ENCODE measurements at places on chromosomes 6 and 20.
A peak's percentile ranks its signal among the peaks of the same experiment; 100 is the strongest.

GRCh38 chr20:56909918-56910714, 281.0 kb downstream of the TFAP2C start:
- no peak for DNase-seq

DNA sequence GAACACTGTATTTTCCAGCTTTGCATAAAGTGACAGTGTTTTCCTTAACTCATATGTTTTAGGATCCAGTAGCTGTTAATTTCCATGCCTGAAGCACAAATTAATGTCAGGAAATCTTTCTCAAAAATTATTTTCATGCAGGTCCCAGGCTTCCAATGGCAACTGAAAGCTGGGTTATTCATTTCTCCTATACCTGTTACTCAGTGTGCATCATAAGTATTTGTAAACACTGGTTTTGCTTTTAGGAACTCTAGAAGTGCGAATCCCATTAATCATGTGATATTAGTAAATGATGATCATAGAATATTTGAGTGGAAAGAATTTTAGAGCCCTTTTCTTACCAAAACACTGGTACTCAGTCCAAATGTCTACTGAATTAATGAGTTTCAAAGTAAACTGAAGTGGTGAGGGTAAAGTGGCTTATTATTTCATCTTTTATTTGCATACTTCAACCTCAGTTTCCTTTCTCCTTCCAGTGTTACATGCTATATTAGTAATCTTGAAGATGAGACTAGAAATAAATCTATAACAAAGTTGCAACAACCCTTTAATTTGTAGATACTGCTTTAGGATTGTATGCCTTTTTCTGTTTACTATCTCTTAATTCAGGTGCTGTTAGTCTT, 124.0 kb downstream of the ZFAND3 start:
- no peak for DNase-seq

- DNase-seq: no peak
Observed at GRCh38 chr6:89037141-89037900, 43.2 kb upstream of the PNRC1 start.

DNA sequence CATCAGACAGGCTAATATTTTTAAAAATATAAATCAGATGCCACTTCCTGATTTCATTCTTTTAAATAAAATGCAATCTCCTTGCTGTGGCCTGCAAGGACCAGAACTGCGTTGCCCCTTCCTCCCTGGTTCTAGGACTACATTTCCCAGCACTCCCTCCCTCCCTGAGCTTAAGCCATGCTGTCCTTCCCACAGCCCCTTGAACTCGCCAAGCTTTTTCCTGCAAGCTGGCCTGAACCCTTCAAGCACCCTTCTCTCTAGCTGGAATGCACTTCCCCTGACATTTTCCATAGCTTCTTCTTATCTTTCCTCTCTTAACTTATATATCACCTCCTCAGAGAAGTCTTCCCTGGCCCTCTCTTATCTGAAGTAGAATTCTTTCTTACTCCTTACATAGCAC, 6.1 kb upstream of the DOK5 start:
- DNase-seq: no peak

DNA sequence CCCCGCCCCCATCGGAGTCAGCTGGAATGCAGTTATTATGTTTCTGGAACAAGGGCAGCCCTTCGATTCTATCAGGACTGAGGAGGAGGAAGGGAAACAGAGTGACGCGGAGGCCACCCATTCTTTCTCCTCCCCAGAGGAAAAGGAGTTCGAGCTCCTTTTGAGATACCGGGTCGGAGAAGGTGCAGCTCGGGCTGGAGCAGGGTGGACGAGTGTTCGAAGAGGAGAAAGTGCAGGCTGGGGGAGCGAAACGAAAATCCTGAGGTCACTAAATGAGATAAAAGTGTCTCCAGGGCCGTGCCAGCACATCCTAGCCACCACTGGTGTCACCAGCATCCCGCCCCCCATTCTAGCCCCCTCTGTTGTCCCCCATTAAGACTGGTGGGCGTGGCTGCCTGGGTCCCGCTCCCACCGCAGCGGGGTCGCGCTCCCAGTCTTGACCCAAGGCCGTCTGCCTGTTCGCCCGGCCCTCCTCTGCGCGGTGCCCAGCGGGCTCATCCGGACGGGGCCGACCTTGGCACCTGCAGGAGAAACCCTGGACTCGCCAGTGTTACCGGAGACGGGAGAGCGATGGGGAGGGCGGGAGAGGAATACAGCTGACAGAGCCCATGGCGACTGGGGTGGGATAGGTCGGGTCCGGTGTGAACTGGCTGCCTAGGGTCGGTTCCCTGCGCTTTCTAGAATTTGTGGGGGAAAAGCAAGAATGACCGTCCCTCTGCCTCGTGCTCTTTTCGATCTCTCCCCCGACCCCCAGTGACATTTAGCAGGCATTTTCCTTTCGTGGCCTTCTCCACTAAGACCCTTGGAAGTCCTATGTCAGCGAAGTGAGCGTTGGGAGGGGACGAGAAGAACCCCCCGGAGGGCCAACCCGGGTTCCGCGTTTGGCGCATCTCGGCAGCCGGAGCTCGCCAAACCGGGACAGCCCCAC, 16.2 kb downstream of the FOXA2 start:
- no peak for DNase-seq

- no peak for DNase-seq
Observed at GRCh38 chr6:43520097-43520496, 3.2 kb downstream of the POLR1C start.

DNA sequence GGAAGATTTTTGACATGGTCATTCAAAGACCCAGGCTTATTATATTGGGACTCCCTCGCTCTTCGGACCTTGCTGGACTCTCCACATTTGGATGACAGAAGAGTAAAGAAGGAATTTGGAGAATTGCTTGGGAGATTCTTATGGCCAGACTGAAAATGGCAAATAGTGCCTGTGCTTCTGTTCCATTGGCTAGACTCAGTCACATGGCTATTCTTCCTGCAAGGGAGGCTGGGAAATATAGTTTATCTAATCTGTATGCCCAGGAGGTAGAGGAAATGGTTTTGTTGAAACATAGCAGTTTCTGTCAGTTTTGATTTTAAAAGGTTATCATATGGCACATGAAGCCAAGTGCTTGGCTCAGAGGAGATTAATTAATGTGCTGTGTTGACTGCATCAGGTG, 286.6 kb upstream of the JAG1 start:
- DNase-seq: no peak

GRCh38 chr20:25470045-25470444, 62.6 kb downstream of the GINS1 start:
- no peak for DNase-seq

DNA sequence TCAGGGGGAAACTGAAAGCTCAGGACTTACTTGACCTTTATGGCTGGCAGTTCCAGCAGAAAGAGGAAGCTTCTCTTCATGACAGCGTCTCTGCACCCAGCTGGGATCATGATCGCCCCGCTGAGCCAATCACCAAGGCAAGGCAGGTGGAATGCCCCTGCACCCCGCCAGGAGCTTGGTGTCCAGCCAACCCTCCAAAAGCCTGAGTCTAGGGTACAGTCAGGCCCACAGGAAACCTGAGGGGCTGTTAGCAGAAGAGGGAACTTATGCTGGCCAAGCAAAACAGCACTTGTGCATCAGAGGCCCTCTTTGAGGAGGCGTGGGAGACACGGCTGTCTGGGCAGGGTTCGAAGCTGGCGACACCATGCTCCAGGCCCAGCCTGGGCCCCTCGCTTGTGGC, 188.3 kb upstream of the GMDS start:
- DNase-seq: no peak

GRCh38 chr6:26342106-26343004, 22.6 kb upstream of the BTN3A2 start:
- no peak for DNase-seq

DNA sequence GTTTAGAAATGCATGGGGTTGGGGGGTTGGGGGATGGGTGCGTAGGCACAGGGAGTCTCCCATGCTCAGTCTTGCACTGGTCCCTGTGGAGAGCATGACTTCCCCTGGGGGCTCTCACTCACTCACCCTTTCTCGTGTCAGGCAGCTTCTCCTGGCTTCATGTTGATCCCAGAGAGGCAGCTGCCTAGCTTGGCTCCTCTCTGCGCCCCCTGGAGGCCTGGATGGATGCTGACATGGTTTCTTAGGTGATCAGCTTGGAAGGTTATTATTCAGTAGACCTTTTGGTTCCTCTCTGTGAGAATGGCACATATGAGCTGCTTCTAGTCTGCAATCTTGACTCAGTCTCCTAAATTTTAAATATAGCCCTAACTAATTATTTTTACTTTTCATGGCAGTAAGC, 109.3 kb upstream of the FAM83B start:
- DNase-seq: no peak

GRCh38 chr20:57621421-57622200, 1.4 kb upstream of the ZBP1 start:
- DNase-seq: no peak

DNA sequence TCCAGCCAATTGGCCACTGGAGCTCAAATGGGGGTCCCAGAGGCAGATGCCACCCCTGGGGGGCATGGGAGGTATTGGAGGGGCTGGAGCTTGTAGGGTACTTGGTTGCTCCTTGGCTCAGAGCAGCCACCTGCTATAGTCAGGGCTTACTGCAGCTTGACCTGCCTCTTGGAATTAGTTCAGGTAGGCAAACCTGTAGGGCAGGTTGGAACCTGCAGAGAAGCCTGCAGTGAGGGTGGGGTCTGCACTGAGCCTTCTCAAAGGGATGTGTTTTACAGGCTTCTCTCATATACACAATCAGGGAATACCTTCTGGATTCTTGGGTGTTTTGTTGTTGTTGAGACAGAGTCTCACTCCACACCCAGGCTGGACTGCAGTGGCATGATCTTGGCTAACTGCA, 94.2 kb upstream of the MYL9 start:
- no peak for DNase-seq

GRCh38 chr20:41524980-41525613, 93.1 kb downstream of the CHD6 start:
- DNase-seq: peak; percentile 74

- no peak for DNase-seq
Observed at GRCh38 chr6:21444711-21445260, 148.8 kb upstream of the SOX4 start.

DNA sequence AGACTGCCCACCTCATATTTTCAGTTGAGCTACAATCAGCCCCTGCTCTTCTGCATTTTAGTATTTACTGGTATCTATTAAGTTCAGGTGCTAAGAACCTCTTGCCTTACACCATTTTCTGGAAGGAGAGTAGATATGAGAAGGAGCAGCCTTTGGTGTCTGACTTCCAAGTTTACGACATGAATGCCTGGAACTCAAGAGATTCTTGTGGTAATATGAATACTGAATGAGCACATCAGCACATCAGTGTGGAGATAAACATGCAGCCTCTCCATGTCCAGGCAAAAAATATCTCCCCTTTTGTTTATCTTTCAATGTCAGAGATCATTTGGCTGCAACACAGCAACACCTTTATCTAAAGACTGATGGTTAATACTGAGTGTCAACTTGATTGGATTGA, 65.8 kb upstream of the THEMIS start:
- no peak for DNase-seq

DNA sequence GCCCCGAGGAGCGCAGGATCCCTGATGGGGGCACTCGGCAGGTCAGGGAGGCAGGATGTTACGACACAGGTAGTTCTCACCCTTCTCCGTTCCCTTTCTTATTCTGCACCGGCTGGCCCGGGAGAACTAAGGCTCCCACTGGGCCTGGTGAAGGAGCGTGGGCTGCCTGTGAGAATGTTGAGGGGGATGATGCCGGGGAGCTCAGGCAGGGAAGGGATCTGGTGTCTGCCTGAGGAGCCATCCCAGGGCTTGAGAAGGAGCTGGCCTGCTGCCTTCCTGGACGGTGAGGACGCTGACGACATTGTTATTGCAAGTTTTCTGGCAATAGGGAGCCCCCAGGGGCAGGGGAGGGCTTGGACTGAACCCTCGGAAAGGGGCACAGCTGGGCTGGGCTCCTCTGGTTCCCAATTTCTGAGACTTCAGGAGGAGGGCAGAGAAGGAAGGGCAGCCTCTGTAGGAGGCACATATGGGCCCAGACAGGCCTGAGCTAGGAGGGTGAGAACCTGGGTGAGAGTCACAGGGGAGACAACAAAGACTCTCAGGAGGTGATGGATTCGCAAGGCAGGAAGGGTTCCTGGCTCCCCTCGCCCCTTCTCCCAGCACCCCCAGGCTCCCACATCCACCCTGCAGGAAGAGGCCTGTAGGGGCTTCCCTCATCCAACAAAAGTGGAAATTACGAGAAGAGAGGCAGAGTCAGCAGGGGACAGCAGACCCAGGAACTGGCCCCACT, 32.8 kb downstream of the CYP21A2 start:
- DNase-seq: no peak

DNA sequence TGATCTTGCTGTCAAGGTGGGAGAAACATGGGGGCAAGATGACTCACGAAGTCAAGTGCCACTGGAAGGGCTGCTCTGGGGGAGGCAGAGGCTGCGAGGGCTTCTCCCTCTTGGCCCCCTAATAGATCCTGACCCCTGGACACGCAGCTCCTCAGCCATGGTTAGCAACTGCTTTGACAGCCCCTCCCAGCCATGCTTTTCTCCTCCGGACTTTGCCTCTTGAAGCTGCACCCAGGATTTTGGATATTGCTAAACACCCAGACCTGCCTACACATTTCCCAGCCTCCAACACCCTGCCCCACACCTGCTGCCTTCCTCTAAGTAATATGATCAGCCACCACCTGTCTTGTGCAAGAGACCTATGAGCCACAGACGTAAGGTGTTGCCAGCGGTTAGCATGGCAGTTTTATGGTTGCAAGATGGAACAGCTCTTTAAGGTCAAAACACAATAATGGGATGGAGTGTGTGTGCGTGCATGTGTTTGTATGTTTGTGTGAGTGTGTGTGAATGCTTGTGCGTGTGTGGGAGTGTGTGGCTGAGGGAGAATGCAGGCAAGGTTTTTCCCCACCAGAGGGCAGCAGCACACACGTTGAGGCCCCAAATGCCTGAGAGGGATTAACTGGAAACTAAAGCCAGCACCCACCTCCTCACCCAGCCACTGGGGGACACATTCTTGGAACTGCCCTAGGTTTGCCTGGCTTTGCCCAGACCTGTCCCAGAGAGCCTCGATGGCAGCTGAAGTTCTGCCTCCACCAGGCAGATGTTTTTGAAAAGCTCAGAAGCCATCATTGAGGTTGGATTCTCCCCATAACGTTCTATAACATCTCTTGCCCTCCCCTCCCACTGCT, 2.5 kb downstream of the IP6K3 start:
- DNase-seq: peak; percentile 88

GRCh38 chr6:56223995-56224394, 23.4 kb downstream of the COL21A1 start:
- no peak for DNase-seq

GRCh38 chr20:25605148-25605547, 18.7 kb downstream of the NANP start:
- no peak for DNase-seq

DNA sequence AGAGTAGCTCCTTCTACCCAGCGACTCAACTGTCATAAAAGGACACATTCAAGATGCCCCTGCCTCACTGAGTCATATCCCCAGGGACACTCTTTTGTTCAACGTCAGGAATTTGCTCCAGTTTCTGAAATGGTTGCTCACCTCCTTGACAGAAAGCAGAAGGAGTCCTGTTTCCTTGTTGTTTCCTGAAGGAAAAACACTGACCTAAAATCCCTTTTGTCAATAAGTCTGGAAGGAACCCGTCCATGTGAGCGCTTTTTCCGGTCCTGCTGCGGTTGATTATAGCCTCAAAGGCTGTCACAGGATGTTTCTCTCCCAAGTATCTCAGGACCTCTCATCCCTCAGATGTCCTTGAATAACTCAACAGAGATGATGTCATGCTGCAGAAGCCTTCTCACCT, 113.6 kb upstream of the PLEKHG1 start:
- DNase-seq: no peak
